ENCODE measurements at places on chromosomes 11 and 22.

DNA sequence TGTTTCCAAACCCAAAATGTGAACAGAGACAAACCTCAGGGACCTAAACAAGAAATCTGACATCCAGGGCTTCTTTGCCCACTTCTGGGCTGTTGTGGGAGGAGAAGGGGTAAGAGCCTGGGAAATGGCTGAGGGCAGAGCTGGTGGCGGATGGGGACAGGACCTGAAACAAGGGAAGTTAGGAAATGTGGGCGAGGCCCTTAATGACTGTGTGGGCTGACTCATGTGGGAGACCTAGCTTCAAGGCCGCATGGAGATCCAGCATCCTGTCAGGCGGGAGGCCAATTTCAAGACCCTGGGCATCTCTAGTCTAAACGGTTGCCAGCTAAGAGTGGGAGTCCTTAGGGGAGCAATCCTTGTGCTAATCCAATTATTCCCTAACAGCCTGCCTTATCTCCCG is 2.1 kb upstream of the OAF start:
- peaks cover 5% of the 10 kb centered on the region for H3K27me3 ChIP-seq
- no peaks in the 10 kb centered on the region for H3K36me3 ChIP-seq
- DNase-seq = no peak
- no peak overlapping the region for H3K4me3 ChIP-seq

GRCh38 chr11:85495918-85496317 is 131.2 kb downstream of the DLG2 start:
- H3K36me3 ChIP-seq = no peaks in the 10 kb centered on the region
- H3K4me3 ChIP-seq = no peak overlapping the region
- H3K4me1 ChIP-seq = no peaks in the 10 kb centered on the region
- no peak for DNase-seq
- H3K27me3 ChIP-seq = no peaks in the 10 kb centered on the region

GRCh38 chr11:15594607-15595006 is 479.9 kb downstream of the INSC start:
- no peaks in the 10 kb centered on the region for H3K27me3 ChIP-seq
- DNase-seq = no peak
- no peak overlapping the region for H3K4me3 ChIP-seq
- H3K27ac ChIP-seq = no peak overlapping the region

DNA sequence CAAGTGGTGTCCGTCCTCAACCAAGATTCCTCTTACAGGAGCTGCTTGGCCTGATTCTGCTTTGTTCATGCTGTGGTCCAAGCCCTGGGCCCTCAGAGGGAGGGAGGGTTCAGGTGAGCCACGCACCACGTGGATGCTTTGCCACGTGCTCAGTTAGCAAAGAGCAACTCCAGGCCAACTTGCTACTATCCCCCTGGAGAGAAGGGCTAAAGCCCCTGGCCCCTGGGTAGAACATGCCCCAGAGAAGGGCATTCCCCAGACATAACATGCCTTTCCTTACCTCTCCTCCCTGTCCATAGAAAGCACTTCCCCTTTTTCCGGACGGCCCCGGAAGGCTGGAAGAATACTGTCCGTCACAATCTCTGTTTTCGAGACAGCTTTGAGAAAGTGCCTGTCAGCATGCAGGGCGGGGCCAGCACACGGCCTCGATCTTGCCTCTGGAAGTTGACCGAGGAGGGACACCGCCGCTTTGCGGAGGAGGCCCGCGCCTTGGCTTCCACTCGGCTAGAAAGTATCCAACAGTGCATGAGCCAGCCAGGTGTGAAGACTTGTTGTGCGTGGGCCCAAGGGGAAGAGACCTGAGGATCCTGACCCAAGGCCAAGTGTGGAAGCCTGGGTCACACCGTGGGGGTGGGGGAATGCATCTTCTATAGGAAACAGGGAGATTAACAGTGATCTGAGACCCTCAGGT is 8.8 kb downstream of the FOXR1 start:
- H3K4me3 ChIP-seq = no peak overlapping the region
- H3K36me3 ChIP-seq = no peaks in the 10 kb centered on the region
- H3K27ac ChIP-seq = no peak overlapping the region
- H3K27me3 ChIP-seq = no peaks in the 10 kb centered on the region

DNA sequence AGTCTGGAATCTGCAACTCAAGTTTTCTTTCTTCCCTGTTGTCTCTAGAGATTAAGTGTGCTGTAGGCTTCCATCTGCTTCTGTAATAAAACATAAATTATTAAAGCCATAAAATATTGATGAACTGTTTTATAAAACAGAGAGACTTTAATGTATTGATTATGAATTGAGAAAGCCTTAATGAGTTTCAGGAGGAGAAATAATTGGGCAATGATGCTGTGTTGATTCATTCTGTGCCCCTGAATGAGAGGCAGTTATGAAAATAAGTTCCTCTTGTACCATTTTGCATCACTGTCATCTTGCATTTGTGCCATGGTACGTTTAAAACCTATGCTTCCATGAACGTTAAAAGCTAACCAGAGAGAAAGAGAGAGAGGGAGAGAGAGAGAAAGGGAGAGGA is 194.1 kb upstream of the LARGE1 start:
- no peaks in the 10 kb centered on the region for H3K27me3 ChIP-seq
- DNase-seq = no peak
- H3K27ac ChIP-seq = no peak overlapping the region
- no peaks in the 10 kb centered on the region for H3K36me3 ChIP-seq
- H3K4me1 ChIP-seq = no peaks in the 10 kb centered on the region

DNA sequence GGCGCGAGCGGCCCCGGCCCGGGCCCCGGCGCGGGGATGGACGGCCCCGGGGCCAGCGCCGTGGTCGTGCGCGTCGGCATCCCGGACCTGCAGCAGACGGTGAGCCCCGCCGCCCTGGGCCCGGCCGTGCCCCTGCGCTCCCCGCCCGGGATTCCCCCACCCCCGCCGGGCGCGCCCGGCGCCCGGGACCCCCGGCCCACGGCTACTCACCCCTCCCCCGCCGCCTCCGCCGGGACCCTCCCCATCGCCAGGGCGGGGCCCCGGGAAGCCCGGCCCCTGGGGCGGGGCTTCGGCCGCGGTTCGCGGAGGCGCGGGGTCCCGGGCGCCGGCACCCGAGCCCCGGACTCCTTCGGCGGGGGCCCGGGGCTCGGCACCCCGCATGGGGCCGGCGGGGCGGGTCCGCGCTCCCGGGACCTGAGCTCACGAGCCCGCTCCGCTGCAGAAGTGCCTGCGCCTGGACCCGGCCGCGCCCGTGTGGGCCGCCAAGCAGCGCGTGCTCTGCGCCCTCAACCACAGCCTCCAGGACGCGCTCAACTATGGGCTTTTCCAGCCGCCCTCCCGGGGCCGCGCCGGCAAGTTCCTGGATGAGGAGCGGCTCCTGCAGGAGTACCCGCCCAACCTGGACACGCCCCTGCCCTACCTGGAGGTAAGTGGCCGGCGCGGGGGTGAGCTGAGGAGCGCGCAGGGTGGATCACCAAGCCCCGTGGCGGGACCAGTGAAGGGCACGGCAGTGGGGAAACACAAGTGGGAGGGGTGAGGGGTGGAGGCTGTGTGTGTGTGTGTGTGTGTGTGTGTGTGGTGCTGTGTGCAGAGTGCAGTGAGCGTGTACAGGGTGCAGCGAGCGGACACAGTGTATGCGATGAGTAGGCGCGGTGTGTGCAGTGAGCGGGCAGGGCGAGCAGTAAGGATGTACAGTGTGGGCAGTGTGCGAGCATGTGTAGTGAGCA is 2.3 kb downstream of the SHANK3 start:
- DNase-seq = no peak
- peaks cover 55% of the 10 kb centered on the region for H3K4me1 ChIP-seq

GRCh38 chr22:28413612-28414399 is 265.8 kb downstream of the TTC28 start:
- H3K27me3 ChIP-seq = no peaks in the 10 kb centered on the region
- H3K36me3 ChIP-seq = no peaks in the 10 kb centered on the region
- no peaks in the 10 kb centered on the region for H3K4me1 ChIP-seq
- no peak for DNase-seq

DNA sequence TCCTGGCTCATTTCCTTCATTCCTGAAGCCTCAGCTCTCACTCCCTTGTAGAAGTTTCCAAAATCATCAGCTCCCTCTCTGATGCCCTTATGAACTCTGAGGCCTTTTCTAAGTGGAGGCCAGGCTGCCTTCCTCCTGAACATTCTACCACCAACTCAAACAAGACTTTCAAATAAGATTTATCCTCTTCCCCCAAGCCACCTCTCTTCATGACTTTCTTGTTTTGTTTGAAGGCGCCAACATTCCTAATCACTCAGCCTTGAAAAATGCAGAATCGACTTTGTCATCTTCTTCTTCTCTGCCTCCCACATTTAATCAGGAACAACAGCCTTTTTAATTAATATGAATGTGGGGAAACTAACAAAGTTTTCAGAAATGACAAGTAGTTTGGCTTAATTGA is 927.9 kb downstream of the OPCML start:
- no peak overlapping the region for H3K4me3 ChIP-seq
- no peak overlapping the region for H3K27ac ChIP-seq

- no peak for DNase-seq
- H3K4me3 ChIP-seq = no peak overlapping the region
- no peaks in the 10 kb centered on the region for H3K27me3 ChIP-seq
- H3K36me3 ChIP-seq = no peaks in the 10 kb centered on the region
- H3K27ac ChIP-seq = no peak overlapping the region
- H3K4me1 ChIP-seq = no peaks in the 10 kb centered on the region
Measured at GRCh38 chr11:17489751-17490150, 13.1 kb upstream of the ABCC8 start.

DNA sequence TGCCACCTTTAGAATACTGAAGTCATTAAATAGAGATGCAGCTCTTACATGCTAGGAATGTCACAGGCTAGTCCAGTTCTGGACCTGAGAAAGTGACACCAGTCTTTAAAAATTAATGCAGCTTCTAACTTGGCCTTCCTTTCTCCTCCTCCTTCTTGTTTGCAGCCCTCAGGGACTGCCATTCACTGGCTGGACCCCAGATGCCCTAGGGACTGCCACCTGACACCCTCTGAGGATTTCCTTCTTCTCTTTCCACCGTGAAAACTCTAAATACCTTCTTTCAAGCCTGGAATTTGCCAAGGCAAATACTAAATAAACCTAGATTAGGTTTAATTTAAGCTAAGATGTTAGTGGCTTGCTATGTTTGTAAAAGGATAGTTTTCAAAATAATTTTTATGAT is 78.4 kb downstream of the MUC15 start:
- H3K36me3 ChIP-seq = no peaks in the 10 kb centered on the region
- no peaks in the 10 kb centered on the region for H3K27me3 ChIP-seq
- no peaks in the 10 kb centered on the region for H3K4me1 ChIP-seq
- H3K27ac ChIP-seq = no peak overlapping the region

GRCh38 chr11:83456075-83456474 is 169.9 kb upstream of the CCDC90B start:
- H3K36me3 ChIP-seq = no peaks in the 10 kb centered on the region
- H3K27ac ChIP-seq = no peak overlapping the region
- no peak for DNase-seq
- no peaks in the 10 kb centered on the region for H3K27me3 ChIP-seq
- H3K4me1 ChIP-seq = no peaks in the 10 kb centered on the region

GRCh38 chr11:28728666-28729065 is 620.5 kb downstream of the METTL15 start:
- DNase-seq = no peak
- no peak overlapping the region for H3K4me3 ChIP-seq
- no peaks in the 10 kb centered on the region for H3K36me3 ChIP-seq
- H3K27me3 ChIP-seq = no peaks in the 10 kb centered on the region

- H3K4me1 ChIP-seq = peaks cover 43% of the 10 kb centered on the region
- H3K27me3 ChIP-seq = no peaks in the 10 kb centered on the region
- H3K27ac ChIP-seq = peak overlapping the region; percentile 66
- DNase-seq = no peak
Measured at GRCh38 chr11:83694191-83694910, 408.2 kb upstream of the CCDC90B start.

- DNase-seq = no peak
- H3K27me3 ChIP-seq = no peaks in the 10 kb centered on the region
- H3K27ac ChIP-seq = no peak overlapping the region
- H3K4me1 ChIP-seq = peaks cover 6% of the 10 kb centered on the region
- no peaks in the 10 kb centered on the region for H3K36me3 ChIP-seq
Measured at GRCh38 chr22:29559853-29560252, 6.3 kb upstream of the THOC5 start.

DNA sequence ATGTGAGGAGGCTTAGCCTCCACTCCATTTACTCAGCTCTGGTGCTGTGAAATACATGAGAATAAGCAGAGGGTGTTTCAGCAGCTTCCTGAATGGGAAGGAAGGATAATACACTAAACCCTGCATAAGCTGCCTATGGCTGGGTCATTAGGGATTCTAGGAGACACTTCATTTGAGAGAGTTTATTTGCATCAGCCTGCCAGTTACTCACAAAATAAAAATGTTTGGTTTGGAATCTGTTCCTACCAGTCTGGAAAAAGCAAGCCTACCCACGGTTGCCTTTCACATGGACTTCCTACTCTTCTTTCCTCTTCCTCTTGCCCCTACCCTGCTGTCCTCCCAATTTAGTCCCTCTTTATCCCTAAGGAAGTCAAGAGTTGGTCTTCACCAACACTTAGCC is 20.5 kb downstream of the SLC1A2 start:
- H3K27ac ChIP-seq = no peak overlapping the region
- H3K36me3 ChIP-seq = no peaks in the 10 kb centered on the region
- DNase-seq = no peak
- no peak overlapping the region for H3K4me3 ChIP-seq
- H3K4me1 ChIP-seq = no peaks in the 10 kb centered on the region

DNA sequence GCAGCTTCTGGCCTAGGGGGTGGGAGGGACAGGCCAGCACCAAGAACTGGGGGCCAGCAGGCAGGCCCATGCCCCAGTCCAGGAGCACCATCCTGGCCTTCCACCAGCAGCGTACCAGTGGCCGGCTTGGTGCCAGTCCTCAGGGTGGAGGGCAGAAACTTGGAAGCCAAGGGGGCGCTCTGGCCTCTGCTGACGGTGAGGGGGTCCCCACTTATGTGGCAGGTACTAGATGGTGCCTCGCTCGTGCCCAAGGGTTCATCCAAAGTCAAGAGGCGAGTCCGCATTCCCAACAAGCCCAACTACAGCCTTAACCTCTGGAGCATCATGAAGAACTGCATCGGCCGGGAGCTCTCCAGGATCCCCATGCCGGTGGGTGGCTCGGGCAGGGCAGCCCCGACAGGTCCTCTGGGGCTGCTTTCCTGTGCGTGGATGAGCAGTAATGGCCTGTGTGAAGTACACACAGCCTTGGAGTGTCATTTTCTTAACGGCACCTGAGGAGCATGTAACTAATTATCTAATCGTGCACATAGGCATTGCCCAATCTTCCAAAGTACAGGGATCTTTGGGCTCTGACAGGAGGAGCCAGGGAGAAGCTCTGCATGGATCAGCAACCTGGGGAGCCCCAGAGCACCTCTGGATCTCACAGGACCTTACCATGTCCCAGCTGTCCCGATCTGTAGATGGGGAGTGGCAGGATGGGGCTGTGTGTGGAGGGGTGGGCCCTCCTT is 79.1 kb downstream of the MORC2 start:
- no peak overlapping the region for H3K27ac ChIP-seq
- no peak for DNase-seq
- no peaks in the 10 kb centered on the region for H3K36me3 ChIP-seq
- no peak overlapping the region for H3K4me3 ChIP-seq

DNA sequence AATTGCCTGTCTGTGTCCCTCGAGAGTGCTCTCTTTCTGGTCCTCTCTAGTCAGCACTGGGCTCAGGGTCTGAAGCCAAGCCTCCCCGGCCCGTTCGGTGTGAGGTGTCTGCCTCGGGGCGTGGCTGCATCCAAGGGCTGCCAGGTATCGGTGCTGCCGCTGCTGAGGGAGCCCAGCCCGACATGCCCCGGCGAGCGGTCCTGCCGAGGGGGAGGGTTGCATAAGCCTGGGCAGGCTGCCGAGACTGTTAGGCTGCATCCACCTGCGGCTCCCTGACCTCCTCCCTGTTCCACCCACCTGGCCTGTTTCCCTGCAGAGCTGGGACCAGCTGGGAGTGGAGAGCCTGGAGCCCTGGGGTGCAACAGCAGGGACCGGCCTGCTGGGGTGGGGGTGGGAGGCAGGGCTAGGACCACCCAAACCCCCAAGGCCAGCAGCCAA is 6.3 kb downstream of the OVOL1 start:
- peak overlapping the region; percentile 89 for H3K27ac ChIP-seq
- peaks cover 63% of the 10 kb centered on the region for H3K4me1 ChIP-seq
- no peak for DNase-seq
- no peaks in the 10 kb centered on the region for H3K27me3 ChIP-seq
- H3K36me3 ChIP-seq = peaks cover 33% of the 10 kb centered on the region
- peak overlapping the region; percentile 19 for H3K4me3 ChIP-seq
